ENCODE measurements at places on chromosomes 2 and 18. TPM values are rescaled to one million over a fixed set of nuclear protein-coding genes. Genes with fewer than 3 reads are reported as not detected.

Gene RNF144A
- 1.9 TPM for total RNA-seq

Gene LOXHD1
- total RNA-seq, result not detected

Gene ANKRD30BL
- not detected for total RNA-seq

Gene ANKRD29
- 0.90 TPM for total RNA-seq

Gene FBXO36
- 1.8 TPM for total RNA-seq

Gene SCYGR4
- not detected for total RNA-seq

Gene REEP1
- total RNA-seq, result not detected

Gene CRYGD
- not detected for total RNA-seq

Gene CYP27C1
- 0.36 TPM for total RNA-seq

Gene LRRC30
- total RNA-seq, result not detected

Gene GPBAR1
- total RNA-seq, result not detected

Gene FTCDNL1
- not detected for total RNA-seq
